Sciatic nerve (tissue), 2 donors: ENCODE measurements at places on chromosomes 2 and 18.

DNA sequence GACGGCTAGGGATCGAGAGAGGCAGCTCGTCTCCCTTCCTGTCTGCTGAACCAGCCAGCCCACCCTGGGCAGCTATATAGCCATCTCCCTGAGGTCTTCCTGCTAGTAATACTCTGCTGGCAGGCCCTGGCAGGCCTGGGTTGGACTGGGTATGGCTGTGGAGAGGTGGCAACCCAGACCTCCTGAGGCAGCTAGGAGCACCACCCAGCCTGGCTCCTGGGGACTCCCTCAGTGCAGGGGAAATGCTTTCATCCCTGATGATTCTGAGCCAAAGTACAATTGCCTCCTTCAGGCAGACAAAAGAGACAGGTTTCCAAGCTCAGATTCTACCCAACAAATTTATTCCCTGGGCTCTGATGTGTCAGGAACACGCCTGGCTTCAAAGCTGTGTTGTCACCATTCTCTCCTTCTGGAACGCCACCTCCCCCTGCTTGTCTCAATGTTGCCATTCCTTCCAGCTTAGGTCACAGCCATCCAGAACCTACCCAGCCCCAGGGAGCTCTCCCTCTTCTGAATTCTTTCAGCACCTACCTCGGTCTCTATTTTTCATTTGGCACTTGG lies 4.7 kb upstream of the DNAJB2 start:
- DNase-seq, result no peak

DNA sequence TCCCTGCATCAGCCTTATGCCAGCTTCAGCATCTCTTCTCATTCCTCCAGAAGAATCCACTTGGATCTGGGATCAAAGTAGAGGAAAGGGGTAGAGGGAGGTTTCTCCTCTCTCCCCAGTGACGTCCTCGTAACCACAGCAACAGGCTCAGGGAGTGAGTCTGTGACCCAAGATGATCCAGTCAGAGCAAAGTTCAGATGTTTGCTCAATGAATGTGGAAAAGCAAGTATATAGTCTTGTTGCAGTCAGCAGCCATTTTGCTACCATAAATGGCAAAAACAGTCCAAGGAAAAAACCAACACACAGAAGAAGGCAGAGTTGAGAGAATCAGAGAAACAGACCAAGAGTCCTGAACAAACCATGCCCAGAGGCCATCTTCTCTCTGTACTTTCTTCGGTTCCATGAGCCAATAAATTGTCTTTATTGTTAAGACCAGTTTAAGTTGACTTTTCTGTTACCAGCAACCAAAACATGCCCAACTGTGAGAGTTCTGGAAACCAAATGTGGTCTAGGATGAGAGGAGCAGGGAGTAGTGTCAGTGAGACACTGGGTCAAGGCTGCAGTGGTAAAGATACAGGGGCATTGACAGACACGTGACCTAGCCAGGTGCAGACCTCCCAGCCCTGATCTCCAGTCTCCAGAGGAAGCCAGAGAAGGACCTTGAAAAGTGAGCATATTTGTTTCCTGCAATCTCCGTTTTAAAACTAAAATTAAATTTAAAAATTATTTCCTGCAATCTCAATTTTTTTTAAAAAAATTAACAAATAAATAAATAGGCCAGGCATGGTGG lies 3.2 kb upstream of the CXCR1 start:
- DNase-seq, result no peak

- no peak for DNase-seq
Measured at GRCh38 chr2:20186855-20187187, 38.1 kb downstream of the SDC1 start.

DNA sequence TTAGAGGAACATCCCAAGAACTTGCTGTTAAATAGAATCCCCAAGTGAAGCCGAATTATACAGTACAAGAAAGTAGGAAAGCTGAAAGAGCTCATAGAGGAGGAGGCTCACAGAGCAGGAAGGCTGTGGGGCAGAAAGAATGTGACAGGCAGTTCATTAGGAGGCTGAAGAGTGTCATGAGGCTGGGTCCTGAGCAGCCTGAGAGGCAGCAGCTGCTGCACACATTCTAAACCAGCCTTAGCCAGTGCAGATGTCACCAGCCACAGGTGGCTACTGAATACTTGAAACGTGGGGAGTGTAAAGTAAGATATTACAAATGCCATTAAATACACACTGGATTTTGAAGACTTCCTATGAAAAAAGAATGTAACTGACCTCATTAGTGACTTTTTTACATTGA lies 490.2 kb upstream of the KLHL29 start:
- no peak for DNase-seq

DNA sequence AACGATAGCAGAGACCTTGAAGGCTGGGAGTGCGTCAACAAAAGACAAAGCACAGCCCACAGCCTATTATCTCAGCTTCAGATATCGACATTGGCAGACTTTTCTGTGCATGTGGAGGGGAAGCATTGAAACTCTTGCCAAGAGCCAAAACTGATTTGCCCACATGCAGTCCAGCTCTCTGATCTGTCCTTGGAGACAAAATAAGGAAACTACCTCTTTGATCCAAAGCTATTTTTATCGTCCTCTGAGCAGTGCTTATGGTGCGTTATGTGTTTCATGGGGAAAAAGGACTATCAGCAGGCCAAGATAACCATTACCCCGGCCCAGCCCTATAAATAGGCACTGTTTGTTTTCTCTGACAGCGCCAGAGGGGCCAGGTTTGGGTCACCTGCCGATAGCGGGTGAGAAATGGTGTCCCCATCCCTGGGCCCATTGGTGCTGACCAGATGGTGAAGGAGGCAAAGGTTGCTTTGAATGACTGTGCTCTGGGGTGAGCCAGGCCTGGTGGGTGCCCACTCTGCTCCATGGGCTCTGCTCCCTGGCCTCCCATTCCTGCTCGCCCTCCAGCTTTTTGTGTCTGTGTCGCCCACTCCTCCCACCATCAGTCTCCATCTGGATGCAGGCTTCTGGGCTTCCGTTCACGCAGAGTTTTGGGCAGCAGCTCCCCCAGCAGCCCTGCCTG lies 176.1 kb upstream of the HS6ST1 start:
- peak; percentile 35 for DNase-seq

GRCh38 chr2:174969091-174969734 lies 36.0 kb downstream of the CHN1 start:
- no peak for DNase-seq

DNA sequence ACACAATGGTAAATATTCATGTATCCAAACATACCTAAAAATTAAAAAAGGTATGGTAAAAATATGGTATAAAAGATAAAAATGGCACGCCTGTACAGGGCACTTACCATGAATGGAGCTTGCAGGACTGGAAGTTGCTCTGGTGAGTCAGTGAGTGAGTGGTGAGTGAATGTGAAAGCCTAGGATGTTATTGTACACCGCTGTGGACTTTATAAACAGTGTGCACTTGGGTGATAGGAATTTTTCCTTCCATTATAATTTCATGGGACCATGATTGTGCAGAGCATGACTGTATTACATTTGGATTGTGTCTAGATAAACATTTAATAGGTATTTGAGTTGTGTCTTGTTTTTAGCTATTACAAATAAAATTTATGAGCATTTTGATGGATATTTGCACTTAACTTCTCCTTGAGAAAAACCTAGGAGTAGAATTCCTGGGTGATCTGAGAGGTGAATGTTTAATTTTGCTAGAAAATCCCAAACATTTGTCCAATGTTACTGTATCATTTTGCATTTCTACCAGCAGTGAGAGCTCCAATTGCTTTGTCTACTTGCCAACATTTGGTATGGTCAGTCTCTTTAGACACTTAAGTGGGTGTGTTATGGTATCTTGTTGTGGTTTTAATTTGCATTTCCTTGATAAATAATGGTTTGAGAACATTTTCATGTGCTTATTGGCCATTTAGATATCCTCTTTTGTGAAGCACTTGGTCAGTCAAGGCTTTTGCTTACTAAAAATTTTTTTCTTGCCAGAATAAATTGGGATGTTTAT lies 81.7 kb downstream of the BCL2L11 start:
- no peak for DNase-seq

GRCh38 chr2:10549195-10549594 lies 101.1 kb upstream of the ODC1 start:
- no peak for DNase-seq

DNA sequence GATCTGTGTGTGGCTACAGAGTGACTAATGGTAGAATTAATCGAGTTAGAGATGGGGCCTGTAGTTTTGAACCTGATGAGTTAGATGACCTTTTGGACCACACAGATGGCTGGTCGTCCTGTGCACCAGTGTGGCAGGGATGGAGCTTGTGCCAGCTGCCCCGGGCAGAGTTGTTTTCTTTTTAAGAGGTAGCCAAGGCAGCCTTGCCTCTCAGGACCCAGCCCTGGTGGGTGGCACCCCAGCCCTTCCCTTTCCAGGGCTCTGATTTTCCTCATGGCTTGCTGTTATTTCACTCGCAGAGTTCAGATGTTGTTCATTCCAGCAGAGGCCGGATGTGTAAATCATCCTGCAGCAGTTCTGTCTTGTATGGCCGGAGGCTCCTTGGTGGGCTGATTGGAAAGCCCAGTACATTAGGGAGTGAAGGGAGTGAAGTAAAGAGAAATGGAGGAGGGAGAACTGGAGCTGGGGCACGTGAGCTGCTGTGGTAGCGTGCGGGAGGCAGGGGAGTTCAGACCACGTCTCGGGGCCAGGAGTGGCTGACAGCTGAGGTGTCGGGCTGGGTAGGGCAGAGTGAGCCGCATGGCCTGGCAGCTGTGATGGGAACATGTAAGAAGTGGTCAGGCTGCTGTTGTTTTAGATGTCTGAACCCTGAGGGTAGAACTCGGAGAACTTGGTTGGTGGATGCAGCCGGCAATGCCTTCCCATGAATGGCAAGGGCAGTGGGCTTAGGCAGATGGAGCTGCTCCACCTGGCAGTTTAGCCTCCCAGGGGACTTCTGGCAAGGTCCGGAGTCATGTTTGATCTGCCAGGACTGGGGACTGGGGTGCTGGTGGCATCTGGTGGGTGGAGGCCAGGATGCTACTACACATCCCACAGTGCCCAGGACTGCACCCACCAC lies 28.8 kb downstream of the ASAP2 start:
- no peak for DNase-seq

- DNase-seq, result no peak
Measured at GRCh38 chr2:75135776-75136400, 63.4 kb downstream of the TACR1 start.

- no peak for DNase-seq
Measured at GRCh38 chr18:54783139-54783538, 45.1 kb upstream of the RAB27B start.
